ENCODE measurements at places on chromosomes 16 and 17.

DNA sequence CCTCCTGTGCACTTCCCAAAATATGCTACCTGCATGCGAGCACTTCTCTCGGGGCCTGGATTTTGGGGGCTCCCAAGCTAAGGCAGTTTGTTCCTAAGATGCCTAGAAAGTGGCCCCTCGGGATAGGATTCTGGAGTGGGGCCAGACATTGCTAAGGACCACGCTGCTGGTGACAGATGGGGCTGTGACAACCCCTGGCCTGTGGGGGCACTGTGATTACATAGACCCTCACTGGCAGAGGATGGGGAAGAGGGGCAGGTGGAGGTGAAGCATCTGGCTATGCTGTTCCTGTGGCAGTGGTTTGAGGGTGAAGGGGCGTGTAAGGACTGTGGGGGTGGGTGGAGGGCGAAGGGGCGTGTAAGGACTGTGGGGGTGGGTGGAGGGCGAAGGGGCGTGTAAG is 128.4 kb downstream of the ENGASE start:
- no peak for DNase-seq

DNA sequence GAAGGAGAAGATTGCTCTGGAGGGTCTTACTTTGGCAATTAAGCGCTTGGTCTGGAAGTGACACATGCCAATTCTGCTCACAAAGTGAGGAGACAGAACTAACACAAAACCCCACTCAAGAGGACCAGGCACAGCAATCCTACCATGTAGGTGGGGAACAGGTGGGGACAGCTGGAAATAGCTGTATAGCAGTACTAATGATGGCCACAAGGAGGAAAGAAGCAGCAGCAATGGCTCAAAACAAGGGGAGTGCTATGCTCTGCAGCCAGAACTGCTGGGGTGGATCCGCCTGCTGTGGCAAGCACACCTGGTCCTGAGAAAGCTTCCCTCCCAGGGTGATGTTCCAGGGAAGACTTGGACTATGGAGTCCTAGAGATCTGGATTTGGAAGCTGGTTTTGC is 17.0 kb upstream of the TMEM132E start:
- DNase-seq: no peak

DNA sequence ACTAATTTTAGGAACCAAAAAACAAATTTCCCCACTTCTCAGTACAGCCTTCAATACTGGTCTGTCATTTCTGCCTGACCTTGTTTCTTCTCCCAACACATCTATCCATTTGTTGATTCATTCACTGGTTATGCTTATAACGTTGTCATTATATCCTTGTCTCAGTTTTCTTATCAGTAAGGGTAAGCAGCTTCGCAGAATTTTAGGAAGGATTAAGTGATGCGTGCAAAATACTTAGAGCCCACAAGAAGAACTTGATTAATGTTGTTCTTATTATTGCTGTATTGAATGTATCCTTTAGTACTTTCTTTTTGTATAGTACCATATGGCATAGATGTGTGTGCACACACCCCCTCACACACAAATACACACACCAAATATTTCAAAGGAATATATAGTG is 403.5 kb upstream of the HSBP1 start:
- no peak for DNase-seq

DNA sequence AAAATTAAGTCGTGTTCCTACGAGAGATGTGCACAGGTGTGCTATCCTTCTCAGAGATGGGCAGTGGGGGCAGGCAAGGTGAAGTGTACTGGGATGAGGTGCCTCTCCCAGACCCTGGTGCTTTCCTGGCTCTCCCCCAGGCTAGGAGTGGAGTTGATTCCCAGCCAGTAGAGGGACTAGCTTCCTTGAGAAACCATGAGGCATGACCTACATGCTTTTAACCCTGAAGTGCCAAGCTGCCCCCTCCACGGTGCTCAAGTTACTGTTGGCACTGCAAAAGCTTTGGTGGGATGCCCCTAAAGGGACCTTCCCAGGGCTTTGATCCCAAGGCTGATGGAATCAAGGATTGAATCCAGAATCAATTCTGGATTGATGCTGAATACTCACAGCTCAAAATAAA is 47.0 kb upstream of the SREBF1 start:
- DNase-seq: no peak

GRCh38 chr17:57505841-57506773 is 239.0 kb downstream of the CCDC182 start:
- DNase-seq: no peak
